Large intestine (tissue), 12 donors: ENCODE measurements at places on chromosomes 4 and X. TPM values are rescaled to one million over a fixed set of nuclear protein-coding genes. Genes with fewer than 3 reads are reported as not detected.

TBX22 gene
- polyA plus RNA-seq, result 0.03 TPM

MEPE gene
- not detected for polyA plus RNA-seq

GRCh38 chrX:34716302-34716701, 59.2 kb upstream of the TMEM47 start:
- no peak for DNase-seq

DNA sequence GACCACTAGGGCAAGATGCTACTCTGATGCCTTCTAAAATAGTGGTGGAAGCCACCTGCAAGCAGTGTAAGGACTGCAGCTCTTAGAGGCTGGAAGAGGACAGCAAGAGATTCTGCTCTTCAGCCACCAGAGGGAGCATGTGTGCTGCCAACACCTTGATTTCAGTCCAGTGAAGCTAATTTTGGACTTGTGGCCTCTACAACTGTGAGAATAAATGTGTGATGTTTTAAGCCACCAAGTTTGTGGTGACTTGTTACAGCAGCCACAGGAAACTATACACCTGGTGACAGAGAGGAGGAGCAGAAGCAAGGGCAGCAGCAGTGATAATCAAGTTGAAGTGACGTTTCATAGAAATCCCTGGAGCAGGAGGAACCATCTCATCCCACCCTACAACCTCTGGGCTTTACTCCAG, 55.9 kb downstream of the FGFBP1 start:
- peak; percentile 43 for DNase-seq

DNA sequence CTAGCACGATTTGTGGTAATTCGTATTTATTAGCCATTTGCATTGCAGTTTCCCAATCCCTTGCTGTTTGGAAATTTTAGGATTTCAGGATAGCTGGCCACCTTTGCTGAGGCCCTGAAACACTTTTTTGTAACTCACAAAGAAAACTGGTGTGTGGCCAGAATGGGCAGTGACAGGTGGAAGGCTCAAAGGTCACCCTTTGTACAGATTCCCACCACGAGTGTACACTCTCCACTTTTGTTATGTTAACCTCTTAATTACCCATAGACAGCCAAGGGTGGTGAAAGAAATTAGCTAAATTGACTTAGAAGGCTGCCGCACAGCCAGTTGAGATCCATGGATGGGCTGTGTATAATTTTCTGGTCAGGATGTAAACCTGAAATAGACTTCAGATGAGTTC, 109.7 kb upstream of the ARX start:
- no peak for DNase-seq
